ENCODE measurements at places on chromosomes 1 and 21.

DNA sequence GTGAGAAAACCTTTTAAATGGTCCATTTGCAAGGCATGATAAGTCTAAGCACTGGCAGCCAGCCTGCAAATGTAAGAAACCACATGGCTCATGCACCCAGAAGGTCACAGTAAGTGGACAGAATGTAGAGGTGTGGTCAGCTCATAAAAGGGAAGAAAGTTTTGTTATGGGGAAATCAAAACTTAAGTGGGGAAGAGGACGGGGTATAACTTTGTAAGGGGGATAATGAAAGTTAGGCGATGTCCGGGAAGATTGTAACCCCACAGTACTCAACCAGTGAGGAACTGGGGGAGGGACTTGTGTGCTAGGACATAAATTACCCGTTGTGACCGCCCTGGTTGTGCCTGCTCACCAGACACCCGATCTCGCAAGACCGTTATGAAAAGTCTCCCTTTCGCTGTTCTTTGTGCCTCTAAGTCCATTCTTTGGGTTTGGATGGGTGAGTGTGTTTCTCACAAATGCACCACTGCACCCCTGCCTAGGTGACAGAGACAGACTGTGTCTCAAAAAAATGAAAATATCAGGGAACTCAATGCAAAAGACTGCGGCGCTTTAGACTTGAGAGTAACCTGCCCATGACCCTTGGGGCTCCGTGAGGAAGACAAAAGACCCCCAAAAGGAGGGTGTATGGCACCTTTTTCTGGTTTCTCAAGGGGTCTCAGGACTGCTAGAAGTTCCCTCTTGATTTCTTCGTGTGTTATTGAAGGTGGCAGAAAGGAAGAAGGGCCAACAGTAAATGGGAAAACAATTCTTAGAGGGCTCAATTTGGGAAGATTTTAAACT is 28.6 kb upstream of the ZNF496 start:
- DNase-seq: no peak

DNA sequence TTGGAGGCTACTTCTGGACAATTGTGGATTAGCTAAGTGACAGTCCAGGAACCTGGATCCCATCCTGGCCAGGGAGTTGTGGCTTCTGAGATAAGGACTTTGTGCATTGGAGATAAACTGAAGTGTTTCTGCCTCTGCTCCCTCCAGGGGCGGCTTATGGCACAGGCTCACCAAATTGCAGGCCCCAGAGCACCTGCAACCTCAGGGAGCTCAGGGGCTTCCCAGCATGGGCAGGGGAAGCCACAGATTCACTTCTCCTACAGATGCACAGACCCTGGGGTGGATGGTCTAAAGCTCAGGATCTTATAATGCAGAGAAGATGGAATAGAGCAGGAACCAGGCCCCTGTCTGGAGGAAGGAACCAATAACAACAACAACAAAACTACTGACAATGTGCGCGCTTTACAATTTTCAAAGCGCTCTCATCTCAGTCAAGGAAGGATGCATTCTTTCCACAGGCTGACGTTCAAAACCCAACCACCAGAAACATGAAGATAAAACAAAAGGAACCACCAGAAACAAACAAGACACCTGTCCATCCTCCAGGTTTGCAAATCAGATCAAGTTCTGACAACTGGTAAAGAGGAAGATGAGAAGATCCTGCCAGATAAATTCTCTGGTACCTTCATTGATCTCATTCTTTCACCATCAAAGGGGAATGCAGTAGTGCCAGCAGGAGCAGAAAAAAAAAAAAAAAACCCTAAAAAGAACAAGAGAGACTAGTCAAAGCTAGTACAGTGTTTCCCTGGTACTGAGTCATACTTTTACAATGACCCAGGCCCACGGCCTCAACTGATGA is 121.0 kb upstream of the IRF2BP2 start:
- DNase-seq: no peak

DNA sequence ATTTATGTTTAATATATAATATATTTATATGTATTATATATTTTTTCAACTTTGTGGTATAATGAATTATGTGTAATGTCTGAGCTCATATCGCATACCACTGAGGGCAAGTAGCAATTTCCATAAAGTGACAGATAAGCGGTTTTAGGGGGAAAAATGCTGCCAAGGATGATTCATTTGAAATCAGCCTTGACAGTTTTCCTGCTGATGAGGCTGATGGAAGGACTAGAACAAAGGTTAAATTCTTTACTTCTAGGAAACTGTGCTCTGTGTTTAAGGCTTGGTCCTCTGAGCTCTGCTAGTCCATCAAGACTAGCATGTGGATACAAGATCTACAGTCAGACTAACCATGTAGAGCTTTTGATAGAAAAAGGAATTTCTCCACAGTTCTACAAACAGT is 19.3 kb upstream of the DDAH1 start:
- DNase-seq: no peak

DNA sequence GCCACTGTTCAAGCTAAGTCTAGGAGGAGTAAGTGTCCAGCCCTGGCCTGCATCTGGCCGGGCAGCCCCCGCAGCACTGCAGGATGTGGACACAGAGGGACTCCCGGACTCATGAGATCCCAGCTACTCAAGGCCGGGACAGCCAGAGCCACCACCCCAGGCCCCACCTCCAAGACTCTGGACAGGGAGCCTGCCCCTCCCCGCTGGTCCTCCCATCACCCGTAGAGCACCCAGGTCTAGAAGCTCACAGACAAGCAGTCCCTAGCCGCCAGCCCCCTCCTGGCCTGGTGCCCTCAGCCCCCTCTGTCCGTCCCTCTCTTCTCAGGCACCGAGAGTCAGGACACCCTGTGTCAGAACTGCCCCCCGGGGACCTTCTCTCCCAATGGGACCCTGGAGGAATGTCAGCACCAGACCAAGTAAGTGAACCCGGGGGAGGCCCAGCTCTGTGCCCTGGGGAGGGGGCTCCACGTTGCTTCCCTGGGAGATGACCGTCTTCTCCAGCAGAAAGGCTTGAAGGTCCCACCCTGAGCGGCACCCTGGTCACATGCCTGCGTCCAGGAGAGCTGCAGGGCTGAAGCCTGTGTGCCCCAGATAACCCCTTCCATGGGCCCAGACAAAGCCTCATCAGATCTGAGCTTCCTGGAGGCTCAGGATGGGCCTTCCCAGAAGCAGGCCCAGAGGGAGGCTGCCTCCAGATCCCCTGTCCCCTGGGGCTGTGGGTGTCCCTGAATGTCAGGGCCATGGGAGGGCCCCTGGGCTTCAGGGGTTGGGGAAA is 4.3 kb downstream of the TNFRSF14 start:
- DNase-seq: no peak

- DNase-seq: no peak
Observed at GRCh38 chr1:41341772-41342562, 19.3 kb upstream of the FOXO6 start.

GRCh38 chr1:163055005-163055404 is 14.2 kb upstream of the RGS4 start:
- no peak for DNase-seq
